ENCODE measurements at places on chromosomes 16 and 17. TPM values are rescaled to one million over a fixed set of nuclear protein-coding genes. Genes with fewer than 3 reads are reported as not detected.

GAS2L2 gene
- not detected for total RNA-seq

ASIC2 gene
- total RNA-seq: not detected

ALOX12 gene
- not detected for total RNA-seq

RCVRN gene
- total RNA-seq: not detected

PRM2 gene
- not detected for total RNA-seq

MAP3K14 gene
- total RNA-seq: 1.9 TPM

ABCC12 gene
- not detected for total RNA-seq

HEXIM1 gene
- total RNA-seq: 28.3 TPM

RANGRF gene
- 18.1 TPM for total RNA-seq

MTSS2 gene
- 17.6 TPM for total RNA-seq

BAIAP3 gene
- 0.52 TPM for total RNA-seq

SHCBP1 gene
- total RNA-seq: 4.3 TPM

HP gene
- total RNA-seq: 1.9 TPM

EVPL gene
- 0.26 TPM for total RNA-seq

MAPT gene
- 0.56 TPM for total RNA-seq

LRRC37A gene
- 0.72 TPM for total RNA-seq

TEX14 gene
- total RNA-seq: under 0.01 TPM

CNTD1 gene
- not detected for total RNA-seq

NIP7 gene
- 20.8 TPM for total RNA-seq

NPIPA2 gene
- not detected for total RNA-seq

TERB1 gene
- total RNA-seq: not detected

BEAN1 gene
- not detected for total RNA-seq

MMP15 gene
- 6.7 TPM for total RNA-seq

SP2 gene
- total RNA-seq: 4.6 TPM

NOXO1 gene
- not detected for total RNA-seq

GNAO1 gene
- total RNA-seq: 0.08 TPM

ARRB2 gene
- total RNA-seq: 8.4 TPM

SCARF1 gene
- total RNA-seq: 3.4 TPM

CDH8 gene
- total RNA-seq: not detected

AKTIP gene
- 13.7 TPM for total RNA-seq

EVI2B gene
- total RNA-seq: 0.52 TPM

CA10 gene
- total RNA-seq: not detected

MT1M gene
- total RNA-seq: 12.5 TPM

MMP28 gene
- total RNA-seq: 0.13 TPM

ABCA8 gene
- 5.8 TPM for total RNA-seq

CBX2 gene
- 7.6 TPM for total RNA-seq

PPP1R27 gene
- total RNA-seq: not detected

CHRNE gene
- total RNA-seq: 0.39 TPM

NPIPA5 gene
- 0.52 TPM for total RNA-seq

KRTAP9-4 gene
- not detected for total RNA-seq

C1QTNF1 gene
- total RNA-seq: 47.1 TPM

CCL23 gene
- total RNA-seq: not detected

OR2C1 gene
- total RNA-seq: not detected

MAP2K6 gene
- total RNA-seq: 2.2 TPM

CCDC102A gene
- 18.7 TPM for total RNA-seq

CSH1 gene
- total RNA-seq: not detected

CMTM4 gene
- total RNA-seq: 15.0 TPM

RASD1 gene
- total RNA-seq: 2.5 TPM

NOTUM gene
- 0.13 TPM for total RNA-seq

All from epithelial cell of alveolus of lung (primary cell).